NK-92 treated with Interleukin-12 subunit alpha and Interleukin-12 subunit beta, amount 100 ng/mL, for 24 hours (cell line): ENCODE measurements at places on chromosomes 12 and 14.
A peak's percentile ranks its signal among the peaks of the same experiment; 100 is the strongest.

GRCh38 chr12:54390668-54391551 is 6.4 kb upstream of the ZNF385A start:
- no peak for DNase-seq

- DNase-seq, result no peak
Observed at GRCh38 chr14:29282169-29282568, 515.6 kb downstream of the FOXG1 start.

- no peak for DNase-seq
Observed at GRCh38 chr14:65949711-65950516, 536.3 kb upstream of the CCDC196 start.

GRCh38 chr14:61752626-61753025 is 9.6 kb upstream of the SNAPC1 start:
- DNase-seq, result no peak

DNA sequence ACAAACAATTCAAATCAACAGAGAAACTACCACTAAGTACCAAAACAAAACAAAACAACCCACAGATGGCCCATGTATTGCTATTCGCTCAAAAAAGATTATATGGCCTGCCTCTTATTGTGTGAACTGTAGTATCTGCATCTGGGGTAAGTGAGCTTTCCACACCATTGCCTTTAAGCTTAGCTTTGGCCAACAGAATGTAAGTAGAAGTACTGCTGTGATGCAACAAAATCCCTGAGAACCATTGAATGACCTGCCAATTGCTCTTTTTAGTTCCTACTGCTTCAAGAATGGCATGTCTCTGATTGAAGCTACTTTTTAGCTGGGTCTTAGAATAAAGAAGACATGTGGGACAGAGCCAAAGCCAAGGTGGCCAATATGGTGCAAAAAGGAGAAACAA is 32.5 kb downstream of the PPFIA2 start:
- no peak for DNase-seq

DNA sequence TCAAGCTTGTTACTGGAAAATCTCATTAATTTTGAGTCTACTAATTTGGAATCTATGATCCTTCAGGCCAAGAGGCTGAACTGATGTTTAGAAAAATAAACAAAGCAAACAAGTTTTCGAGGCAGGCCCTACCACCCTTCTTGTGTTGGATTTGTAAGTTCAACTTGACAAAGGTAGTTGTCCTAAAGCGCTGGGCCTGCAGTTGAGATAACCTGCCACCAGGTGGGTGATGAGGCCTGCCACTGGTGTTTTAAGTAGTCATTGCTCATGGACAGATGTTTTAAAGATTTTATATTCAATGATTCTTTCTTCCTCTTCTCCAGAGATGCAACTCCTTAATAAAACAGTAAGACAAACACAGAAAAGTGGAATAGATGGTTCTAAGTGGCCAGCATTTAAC is 19.4 kb downstream of the ACVRL1 start:
- peak; percentile 9 for DNase-seq

DNA sequence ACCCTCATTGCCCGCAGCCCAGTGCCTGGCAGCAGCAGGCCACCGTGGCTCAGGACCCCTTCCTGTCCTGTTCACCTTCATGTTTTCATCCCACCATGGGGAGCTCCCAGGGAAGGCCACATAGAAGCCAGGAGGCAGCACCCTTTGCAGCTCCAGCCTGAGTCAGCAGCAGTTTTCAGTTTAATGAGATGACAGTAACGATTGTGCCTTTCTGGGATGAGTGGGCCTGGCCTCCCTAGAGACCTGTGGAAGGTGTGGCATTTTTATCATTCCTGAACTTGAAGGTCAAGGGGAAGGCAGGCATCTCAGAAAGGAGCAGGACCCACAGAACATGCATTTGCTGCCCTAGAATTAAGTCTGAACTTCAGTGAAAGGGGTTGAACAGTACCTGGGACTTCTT is 532.8 kb downstream of the FUT8 start:
- no peak for DNase-seq

DNA sequence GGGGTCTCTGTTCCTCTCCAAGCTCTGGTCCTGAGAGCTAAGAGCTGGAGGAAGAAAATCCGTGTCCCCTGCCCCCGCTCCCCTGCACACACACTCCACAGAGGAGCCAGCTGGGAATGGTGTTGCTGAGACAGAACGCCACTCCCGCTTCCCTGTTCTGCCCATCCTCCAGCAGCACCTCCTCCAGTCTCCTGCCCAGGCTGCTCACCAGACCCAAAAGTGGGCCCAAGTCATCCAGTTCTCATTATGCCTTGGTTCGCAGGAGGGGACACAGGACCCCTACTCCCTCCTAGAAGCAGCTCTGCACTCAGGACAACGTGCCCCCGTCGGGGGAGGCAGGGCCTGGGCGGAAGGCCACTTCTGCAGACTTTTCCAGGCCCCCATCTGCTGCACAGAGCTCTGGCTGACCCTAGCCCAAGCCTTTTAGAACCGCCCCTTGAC is 830 bp upstream of the TRMT61A start:
- no peak for DNase-seq

- DNase-seq, result no peak
Observed at GRCh38 chr12:57415088-57415487, 15.8 kb downstream of the R3HDM2 start.

GRCh38 chr14:100469632-100470522 is 117.3 kb downstream of the BEGAIN start:
- no peak for DNase-seq

- DNase-seq, result no peak
Observed at GRCh38 chr14:90730206-90730766, 85.9 kb downstream of the TTC7B start.

GRCh38 chr12:34126239-34126641 is 103.9 kb downstream of the ALG10 start:
- no peak for DNase-seq

DNA sequence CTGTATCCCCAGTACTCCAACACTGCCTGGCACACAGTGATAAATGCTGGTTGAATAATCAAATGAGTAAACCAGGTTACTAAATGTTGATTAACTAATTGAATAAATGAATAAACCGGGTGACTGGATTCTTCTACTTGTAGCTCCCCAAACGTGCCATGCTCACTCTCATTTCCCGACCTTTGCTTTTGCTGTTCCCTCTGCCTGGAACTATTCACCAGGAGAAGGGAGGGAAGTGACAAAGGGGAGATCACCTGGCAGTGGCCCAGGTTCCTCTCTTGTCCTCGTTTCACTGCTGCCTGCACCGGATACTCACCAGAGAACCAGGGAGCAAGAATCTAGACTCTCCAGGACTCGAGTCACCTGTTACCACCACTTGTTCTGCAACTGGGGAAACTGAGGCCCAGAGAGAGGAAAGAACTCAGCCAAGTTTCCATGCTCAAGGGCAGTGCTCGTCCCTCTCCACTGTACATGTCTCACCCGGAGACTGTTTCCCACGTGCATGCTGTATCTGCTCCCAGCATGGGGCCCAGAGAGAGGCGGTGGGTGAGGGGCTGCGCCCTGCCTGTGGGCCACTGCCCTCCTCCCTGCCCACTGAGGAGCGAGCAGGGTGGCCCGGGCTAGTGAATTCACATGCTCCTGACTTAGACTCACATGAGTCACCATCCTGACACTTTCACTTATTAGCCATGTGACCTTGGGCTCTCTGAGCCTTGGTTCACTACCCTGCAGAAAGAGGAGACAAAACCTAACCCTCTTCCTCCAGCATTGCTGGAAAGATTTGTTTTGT is 17.7 kb upstream of the POP5 start:
- peak; percentile 28 for DNase-seq

GRCh38 chr12:116123451-116124258 is 153.8 kb downstream of the MED13L start:
- no peak for DNase-seq

DNA sequence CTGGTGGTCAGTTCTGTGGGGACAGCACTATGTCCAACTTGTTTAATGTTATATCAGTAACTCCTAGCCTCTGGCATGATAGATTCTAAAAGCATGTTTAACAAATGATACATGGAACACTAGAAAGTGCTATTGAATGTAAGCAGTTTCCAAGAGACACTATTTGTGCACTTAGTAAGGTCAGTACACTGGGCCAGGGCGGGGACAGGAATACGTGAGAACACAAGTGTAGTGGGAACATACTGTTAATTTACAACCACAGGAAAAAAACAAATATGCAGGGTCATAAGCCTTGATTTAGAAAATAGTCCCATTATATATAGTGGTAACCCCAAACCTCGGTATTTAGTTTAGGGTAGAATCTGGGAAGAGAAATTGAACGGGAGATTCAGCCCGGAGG is 88.9 kb upstream of the SLC38A2 start:
- DNase-seq, result no peak

- no peak for DNase-seq
Observed at GRCh38 chr14:69105326-69105725, 47.6 kb downstream of the DCAF5 start.

GRCh38 chr12:3990501-3991280 is 117.5 kb upstream of the PARP11 start:
- no peak for DNase-seq

DNA sequence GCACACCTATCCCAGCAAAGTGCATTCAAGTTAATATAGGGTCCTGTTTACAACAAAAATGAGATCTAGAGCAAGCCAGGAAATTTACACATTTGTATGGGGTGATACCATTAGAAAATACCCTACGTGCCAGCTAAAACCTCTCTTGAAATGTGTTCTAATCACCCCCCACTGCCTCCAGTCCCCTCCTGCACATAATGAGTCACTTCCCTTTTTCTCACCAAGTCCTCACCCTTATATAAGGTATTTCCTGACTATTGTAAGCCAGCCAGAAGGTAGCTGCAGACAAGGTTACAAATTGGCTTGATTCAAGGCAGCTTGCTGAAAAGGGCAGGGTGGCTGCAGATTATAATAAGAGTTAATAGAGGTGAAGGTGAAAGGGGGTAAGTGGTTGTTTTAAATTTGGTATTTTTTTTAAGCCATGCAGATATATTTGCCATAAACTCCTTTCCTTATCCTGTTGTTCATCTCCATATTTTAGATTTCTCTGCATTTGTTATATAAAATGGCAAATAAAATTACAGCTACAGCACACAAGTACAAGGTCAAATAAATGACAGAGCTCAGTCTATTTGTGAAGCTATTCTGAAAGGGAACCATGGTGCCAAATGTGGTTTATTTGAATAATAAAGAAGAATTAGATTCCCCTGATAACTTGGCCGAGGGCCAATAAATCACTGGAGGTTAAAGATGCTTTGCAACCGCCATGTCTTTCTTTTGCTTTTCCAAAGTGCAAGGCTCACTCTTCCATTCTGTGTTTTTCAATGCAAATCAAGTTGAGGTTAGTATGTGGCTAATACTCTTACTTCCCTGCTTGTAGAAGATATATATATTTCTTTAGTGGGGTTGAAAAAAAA is 385.9 kb downstream of the EGLN3 start:
- DNase-seq, result peak; percentile 15
